ENCODE measurements at places on chromosomes 7 and 10.
A peak's percentile ranks its signal among the peaks of the same experiment; 100 is the strongest.

- no peak for DNase-seq
Observed at GRCh38 chr7:70696201-70696754, 435.7 kb upstream of the GALNT17 start.

- DNase-seq, result no peak
Observed at GRCh38 chr10:111762114-111762513, 421.5 kb downstream of the GPAM start.

DNA sequence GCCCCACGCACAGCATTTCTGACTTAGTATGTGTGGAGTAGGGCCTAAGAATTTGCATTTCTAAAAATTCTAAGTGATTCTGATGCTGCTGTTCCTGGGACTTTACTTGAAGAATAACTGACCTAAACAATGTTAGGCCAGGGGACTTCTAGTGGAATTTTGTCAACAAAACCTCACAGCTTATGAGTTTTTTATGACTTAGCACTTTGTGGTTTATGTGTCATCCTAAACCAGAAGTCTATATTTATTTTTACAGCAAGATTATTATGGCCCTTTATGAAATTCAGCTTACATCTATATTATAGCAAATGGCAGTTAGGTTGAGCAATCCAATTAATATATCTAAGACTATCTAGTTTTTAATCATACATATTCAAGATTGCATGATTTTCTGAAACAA lies 24.6 kb upstream of the BET1 start:
- no peak for DNase-seq

- no peak for DNase-seq
Observed at GRCh38 chr10:71150796-71151195, 61.6 kb upstream of the UNC5B start.

DNA sequence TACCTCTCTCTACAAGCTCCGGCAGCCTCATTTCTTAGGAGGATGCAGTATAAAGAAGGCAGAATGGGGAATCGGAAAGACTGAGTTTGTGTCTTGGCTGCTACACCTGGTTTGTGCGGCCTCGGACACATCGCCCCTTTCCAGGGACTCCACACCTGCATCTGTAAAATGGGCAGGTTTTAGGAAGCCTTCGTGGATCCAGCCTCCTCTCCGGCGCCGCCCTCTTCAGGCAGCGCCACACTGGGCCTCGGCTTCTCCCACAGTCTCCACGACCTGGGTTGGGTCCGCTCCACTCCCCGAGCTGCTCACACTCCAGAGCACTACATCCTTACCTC lies 341 bp downstream of the GOT1 start:
- no peak for DNase-seq

GRCh38 chr10:50470798-50471582 lies 152.8 kb downstream of the SGMS1 start:
- DNase-seq, result no peak

- DNase-seq, result no peak
Observed at GRCh38 chr10:93397020-93397419, 85.1 kb downstream of the MYOF start.

DNA sequence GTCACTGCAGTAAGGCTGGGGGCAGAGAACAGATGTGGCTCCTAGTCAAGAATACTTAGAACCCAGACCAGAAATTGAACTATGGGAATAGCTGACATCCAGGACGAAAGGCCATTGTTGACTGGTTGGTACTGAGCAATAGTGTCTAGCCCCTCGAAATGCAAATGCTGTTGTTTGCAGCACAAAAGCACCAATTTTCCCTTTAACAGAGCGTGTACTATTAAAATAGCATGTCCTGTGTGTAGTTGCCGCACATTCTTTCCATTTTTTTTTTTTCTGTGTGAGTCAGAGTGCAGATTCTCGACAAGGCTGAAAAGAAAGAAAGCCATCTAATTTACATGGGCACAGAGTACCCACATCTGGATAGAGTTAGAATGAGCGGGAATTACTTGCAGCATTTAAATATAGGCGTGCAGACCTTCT lies 302.4 kb downstream of the PTEN start:
- DNase-seq, result no peak

- DNase-seq, result no peak
Observed at GRCh38 chr7:75813084-75813483, 522 bp downstream of the CCL24 start.

GRCh38 chr7:27640884-27641574 lies 21.7 kb downstream of the HIBADH start:
- DNase-seq, result no peak

DNA sequence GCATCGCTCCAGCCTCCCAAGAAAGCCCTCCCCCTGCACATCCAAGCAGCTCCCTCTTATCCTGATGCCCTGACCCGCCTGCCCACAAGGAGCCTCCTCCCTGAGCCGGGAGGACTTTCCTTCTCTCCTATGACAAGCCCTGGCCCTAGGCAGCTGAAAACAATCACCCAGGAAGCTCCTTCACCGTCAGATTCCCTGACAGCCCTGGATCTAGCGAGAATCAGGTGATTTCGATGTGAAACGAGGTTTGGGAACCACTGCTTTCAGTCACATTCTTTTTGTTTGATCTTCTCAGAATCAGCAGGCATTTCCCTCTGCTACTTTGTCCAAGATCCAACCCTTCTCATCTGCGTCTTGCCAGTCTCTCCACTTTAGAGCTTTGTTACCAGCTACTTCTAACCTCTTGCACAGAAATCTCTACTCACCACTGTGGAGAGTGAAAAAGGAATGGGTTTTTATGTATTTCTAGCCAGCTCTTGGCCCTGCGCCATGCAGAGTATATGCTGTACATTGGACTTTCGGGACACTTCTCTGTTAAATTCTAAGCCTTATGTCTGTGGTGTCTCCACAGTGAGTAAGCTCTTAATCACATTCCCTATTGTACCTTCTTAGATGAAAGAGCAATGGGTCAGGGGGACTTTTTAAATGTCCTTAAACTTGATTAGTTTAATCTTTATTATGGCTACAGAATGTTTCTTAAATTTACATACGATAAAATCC lies 253.2 kb upstream of the C7orf33 start:
- no peak for DNase-seq

DNA sequence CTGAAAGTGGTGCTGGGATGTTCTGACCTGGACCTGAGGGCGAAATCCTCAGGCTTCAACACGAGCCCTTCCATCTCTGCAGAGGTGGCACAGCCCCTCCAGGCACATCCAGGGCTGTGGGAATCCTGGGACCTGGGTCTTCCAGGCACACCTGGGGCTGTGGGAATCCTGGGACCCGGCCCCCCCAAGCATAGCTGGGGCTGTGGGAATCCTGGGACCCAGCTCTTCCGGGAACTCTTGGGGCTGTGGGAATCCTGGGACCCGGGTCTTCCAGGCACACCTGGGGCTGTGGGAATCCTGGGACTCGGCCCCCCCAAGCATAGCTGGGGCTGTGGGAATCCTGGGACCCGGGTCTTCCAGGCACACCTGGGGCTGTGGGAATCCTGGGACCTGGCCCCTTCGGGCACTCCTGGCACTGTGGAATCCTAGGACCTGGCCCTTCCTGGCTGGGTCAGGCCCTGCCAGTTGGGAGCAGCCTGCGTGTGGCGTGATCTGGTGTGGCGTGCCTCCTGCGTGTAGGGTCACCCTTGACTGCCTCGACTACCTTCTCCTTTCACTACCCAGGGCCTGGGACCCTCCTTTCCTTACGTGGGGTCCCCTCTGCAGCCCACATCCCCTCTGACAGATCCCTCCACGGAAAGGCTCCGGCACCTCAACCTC lies 124.0 kb downstream of the WDR37 start:
- no peak for DNase-seq

- DNase-seq, result no peak
Observed at GRCh38 chr10:81008726-81009125, 471.0 kb downstream of the SH2D4B start.

DNA sequence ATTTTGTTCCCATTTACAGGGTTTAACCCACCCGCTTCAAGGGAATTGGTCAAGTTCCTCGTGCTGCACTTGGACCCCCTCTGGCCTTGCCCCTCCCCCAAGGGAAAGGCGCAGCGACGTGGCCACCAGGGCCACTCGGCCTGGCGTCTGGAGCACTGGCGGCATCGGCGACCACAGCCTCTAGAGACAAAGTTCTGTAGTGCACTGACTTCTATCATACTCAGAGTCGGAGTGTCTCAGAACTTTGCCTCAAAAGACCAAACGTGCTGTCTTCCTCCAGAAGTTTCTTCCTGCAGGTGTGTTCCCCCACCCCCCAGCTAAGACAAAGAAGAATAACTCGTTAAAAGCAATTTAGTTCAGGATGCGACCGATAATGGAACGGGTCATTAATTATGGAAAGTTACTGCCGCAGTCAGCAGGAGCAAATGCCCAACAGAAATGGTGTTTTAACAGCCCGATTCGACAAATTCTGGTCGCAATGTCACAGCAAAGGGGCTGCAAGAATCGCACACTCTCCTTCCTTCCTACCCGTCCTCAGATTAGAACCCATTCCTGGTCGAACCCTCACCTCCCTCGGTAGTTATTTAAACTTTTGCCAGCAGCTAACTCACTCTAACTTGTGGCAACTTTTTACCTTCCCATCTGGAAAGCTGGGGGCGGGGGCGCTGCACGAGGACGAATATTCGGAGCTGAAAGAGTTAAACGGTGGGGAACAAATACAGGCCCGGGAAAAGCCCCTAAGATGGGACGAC lies 202.1 kb upstream of the NFE2L3 start:
- peak; percentile 41 for DNase-seq

GRCh38 chr10:23381298-23382040 lies 36.9 kb upstream of the C10orf67 start:
- DNase-seq, result no peak

GRCh38 chr10:34862892-34863291 lies 47.8 kb upstream of the PARD3 start:
- DNase-seq, result no peak

- DNase-seq, result no peak
Observed at GRCh38 chr10:13231190-13231589, 3.0 kb downstream of the UCMA start.

GRCh38 chr7:155464183-155464582 lies 6.3 kb downstream of the EN2 start:
- DNase-seq, result peak; percentile 26

GRCh38 chr7:143415742-143416397 lies 7.2 kb upstream of the EPHA1 start:
- no peak for DNase-seq

DNA sequence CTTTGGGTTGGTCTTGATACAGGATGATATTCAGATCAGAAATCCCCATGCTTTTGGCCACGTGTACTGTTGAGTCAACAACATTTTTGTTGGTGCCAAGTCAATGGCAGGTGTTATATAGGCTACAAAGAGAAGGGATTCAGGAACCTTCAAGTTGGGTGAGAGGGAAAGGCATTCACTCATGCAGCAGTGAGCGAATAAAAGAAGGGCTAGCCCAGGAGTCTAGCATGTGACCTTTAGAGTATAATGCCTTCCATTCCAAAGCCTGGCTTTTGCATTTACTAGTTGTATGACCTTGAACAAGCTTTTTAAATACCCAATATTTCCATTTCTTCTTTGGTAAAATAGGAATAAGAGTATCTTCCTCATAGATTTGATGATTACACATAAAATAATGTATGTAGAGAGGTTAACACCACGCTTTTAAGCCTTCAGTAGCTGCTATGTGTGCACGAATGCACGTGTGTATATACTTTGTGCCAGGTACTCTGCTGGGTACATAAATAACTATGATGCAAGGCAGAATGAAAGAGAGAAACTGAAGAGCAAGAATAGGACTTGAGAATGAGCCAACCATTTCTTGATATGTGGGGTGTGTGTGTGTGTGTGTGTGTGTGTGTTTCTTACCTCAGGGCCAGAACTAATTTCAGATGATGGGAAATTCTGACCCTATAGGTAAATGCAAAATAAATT lies 163.6 kb downstream of the PDE1C start:
- DNase-seq, result no peak

GRCh38 chr10:13195016-13195415 lies 33.7 kb downstream of the MCM10 start:
- no peak for DNase-seq

- no peak for DNase-seq
Observed at GRCh38 chr7:7452119-7452518, 83.6 kb downstream of the COL28A1 start.

DNA sequence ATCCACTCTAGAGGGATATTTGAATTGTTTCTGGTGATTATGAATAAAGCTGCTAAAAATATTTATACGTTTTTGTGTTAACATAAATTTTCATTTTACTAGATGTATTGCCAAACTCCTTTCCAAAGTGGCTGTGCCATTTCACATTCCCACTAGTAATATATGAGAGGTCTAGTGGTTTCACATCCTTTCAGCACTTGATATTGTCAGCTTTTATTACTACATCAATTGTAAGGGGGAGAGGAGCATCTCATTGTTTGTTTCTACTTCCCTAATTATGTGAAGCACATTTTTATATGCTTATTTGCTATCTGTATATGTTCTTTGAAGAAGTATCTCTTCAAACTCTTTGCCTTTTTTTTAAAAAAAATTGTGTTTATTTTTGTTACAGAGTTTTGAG lies 184.5 kb downstream of the ADK start:
- DNase-seq, result no peak

DNA sequence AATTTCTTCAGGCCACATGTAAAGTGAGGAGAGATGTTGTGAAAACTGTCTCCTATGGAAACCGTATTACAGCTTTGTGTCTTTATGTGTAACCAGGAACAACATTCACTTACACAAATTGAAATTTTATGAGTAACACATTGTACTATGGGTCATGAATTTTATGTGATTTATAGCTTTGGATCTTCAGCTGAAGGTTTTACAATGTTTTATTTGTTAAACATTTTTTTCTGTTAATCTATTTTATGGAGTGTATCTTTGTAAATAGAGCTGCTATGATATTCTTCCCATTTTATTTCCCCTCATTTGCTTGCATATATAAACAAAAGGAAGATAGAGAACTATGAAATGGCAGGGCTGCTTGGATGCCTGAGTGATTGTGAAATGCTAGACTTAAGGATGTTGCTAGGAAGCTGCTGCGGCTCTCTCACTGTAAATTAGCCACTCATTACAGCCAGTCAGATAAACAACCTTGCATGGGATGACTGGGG lies 104.5 kb upstream of the PCLO start:
- no peak for DNase-seq

DNA sequence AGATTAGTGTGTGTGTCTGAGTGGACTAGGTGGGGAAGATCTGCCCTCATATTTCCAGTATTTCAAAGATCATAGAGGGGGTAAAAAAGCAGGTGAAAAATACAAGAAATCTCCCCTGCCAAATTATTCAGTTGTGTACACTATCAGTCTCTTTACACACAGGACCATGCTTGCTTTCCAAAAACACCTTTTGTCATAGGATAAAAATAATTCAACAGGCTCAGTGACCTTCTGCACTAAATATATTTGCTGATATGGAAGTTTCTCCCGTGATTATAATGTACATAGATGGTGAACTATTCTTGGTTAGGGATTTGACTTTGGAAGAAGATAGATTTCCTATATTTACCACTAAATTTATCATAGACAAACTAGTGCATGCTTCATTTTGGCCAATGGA lies 24.6 kb upstream of the CSTF2T start:
- DNase-seq, result no peak

- no peak for DNase-seq
Observed at GRCh38 chr7:49631071-49631815, 142.2 kb upstream of the VWC2 start.

- no peak for DNase-seq
Observed at GRCh38 chr7:46707973-46708372, 786.9 kb upstream of the IGFBP3 start.

GRCh38 chr7:133613250-133613790 lies 360.4 kb downstream of the EXOC4 start:
- no peak for DNase-seq
